ENCODE measurements at places on chromosomes 5 and 9.

DNA sequence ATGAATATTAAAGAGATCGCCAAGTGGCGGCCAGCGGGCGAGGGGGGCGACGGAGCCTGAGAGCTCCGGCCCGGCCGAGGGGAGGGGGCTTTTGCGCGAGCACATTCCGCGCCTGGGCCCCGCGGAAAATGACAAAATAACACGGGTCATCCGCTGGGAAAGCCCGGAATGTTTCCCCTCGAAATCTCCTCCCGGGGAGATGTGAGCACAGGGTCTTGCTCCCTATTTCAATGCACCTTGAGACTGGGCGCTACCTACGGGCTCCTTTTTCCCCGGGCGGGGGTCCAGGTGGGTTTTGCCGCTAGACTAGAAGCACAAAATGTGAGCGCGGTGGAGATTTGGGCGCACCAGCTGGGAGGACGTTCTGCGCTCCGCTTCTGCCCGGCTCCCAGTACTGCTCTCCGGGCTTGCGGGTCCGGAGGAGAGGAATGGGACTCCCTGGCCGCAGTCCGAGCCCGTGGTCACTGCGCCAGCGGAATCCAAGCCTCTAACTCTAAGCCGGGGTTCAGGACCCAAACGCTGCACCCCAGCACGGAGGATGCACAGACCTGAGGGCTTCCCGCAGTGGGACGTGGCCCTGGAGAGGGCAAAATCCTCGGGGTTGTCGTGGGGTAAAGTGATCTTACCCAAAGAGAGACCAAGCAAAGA lies 2.8 kb upstream of the PRDM12 start:
- no peak for DNase-seq

DNA sequence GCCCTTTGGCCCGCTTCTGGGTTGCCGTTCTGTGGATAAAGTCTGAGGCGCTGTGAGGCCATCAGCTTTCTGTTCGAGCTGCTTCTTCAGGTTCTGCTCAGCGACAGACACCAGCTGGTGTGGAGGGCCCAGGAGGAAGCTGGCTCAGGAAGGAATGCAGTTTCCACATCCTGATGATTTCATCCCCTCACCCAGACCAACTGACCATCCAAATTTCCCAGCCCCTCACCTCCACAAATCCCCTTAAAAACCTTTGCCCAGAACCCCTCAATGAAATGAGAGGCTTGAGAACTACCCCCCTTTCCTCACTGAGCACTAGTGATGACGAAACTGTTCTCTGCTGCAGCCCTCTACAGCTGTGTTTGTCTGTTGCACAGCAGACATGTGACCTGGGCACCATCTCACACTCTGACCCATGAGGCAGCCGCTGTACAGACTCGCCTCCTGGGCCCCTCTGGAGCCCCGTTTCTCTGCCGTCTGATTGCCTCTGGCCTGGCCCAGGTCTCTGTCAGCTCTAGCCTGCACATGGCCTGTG lies 45.4 kb downstream of the SPATA31C2 start:
- peak; percentile 44 for DNase-seq

- no peak for DNase-seq
These were observed 140.2 kb downstream of the HSD17B3 start for GRCh38 chr9:96161819-96162218.

GRCh38 chr5:123921193-123921592 lies 409.2 kb downstream of the CSNK1G3 start:
- DNase-seq: no peak

DNA sequence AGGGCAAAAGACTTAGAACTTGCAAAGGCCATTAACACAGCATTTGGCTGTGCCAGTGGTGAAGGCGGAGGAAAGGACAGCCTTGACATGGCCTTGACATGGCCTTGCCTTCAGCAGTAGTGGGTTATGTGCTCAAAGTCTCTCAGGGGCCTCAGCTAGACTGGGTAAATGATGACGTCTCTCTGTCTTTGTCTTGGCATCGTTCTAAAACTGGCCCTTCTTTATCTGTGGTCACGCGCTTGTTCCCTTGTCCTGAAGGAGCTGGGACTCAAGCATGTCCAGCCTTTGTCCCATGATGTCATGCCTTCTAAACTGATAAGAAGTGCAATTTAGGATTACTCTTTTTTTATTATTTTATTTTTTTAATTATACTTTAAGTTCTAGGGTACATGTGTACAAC lies 88.7 kb upstream of the ATP10B start:
- DNase-seq: no peak

- no peak for DNase-seq
These were observed 954.5 kb downstream of the DTWD2 start for GRCh38 chr5:118033686-118034338.

Measured in EL (cell line).